Activated effector memory CD4-positive, alpha-beta T cell treated with anti-CD3 and anti-CD28 coated beads, Interleukin-2, amount 50 U/mL, for 16 hours (primary cell): ENCODE measurements at places on chromosomes 5 and 9.
A peak's percentile ranks its signal among the peaks of the same experiment; 100 is the strongest.

- DNase-seq: peak; percentile 94
Observed at GRCh38 chr5:178113141-178113787, at the start of gene N4BP3. Gene N4BP3, plus strand, starts transcription at chr5:178113532. Its CDS starts 6,052 bp downstream, at chr5:178119584.

- DNase-seq: no peak
Observed at GRCh38 chr5:146732962-146733361, 145.6 kb downstream of the PPP2R2B start.

DNA sequence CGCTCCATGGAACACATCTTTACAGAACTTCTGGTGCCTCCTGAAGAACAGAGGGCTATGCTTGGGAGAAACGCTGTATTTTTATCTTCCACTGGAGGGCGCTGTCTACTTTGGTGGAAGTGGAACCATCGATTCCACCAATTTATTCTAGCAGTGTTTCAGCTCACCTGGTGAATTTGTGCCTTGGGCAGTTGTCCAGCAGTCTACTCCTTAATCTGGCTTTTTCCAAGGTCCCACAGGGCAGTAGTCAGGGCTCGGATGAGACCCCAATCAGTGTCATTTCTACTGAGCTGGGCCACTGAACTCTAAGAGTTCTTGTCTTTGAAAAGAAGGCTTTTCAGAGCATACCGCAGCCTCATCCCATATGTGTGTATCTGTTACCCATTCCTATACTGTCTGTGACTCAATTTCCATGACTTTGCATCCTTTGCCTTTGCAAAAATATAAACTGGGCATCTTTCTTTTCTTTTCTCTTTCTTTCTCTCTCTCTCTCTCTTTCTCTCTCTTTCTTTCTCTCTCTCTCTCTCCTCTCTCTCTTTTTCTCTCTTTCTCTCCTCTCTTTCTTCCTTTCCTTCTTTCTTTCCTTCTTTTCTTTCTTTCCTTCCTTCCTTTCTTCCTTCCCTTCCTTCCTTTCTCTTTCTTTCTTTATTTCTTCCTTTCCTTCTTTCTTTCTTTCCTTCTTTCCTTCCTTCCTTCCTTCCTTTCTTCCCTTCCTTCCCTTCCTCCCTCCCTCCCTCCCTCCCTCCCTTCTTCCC is 138.4 kb upstream of the ZNF618 start:
- DNase-seq: no peak

DNA sequence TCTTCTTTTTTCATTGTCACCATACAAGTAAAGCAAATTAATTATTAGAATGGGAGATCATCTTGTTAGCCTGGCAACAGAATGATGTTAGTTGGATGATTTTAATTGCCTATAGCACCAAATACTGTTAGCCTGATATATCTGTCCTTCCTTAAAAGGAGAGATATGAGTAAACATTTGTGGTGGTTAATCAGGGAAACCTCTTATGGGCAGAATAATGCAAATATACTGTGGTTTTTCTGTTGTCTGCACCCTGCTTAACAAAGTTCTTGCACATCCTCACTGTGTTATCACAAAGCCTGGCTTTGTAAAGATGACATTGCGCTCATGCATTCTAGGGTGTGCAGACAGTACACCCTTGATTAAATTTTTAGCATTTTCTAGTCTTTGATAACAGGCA is 254.9 kb upstream of the SMC2 start:
- no peak for DNase-seq

DNA sequence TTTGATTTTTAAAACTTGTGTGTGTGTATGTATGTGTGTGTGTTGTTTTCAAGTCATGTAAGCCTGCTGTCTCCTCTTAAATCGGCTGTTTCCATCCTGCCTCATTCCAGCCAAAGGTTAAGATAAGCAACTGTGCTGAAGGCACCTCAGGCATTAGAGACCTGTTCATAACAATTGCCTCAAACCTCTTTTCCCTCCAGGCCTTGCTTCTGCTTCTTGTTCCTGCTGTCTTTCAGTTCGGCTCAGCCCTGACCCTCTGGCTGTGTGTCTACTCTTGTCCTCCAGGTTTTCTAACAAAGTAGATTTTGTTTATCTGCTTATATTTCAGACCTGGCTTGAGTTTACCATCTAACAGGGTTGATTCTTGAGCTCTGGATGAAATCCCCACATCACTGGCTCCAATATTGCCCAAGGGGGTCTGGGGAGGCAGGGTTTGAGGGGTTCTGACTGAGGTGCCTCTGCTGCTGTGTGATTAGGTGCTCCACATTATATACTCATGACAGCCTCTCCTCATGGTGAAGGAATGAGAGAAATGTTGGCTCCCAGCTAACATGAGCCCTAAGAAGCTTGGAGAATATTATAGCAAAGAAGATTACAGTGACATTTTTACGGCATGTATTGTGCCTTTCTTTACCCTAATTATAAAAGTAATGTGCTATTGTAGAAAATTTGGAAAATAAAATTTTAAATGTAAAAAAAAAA is 229.7 kb upstream of the PIK3R1 start:
- DNase-seq: no peak

DNA sequence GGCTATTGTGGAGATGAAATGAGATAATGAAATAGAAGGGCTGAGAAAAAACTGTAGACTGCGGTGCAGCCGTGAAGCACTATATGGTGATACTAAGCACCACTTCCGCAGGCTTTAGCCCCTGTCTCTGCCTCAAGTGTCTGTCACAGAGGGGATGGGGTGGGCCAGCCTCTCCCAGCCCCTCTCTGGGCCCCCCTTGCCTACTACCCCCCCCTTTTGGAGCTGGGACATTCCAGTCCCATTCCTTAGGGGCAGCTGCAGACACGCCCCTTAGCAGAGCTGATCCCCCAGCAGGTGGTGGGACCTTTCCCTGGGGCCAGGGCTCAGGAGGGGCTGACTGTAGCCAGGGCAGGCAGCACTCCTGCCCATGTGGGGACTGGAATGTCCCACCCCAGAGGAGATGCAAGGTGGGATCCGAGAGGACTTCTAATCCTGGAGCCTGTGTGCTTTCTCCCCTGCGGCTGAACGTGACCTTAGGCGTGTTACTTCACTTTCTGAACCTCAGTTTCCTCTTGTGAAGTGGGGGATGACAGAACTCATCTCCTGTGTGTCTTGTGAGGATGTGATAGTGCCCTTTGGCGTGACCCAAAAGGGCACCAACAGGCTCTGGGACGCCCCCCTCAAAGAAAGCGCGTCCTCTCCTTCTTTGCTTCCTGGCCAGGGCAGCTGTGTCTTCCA is 1.9 kb downstream of the N4BP3 start:
- no peak for DNase-seq

GRCh38 chr9:109068764-109069163 is 51.0 kb downstream of the TMEM245 start:
- DNase-seq: no peak
